ENCODE measurements at places on chromosomes 1 and 21.

DNA sequence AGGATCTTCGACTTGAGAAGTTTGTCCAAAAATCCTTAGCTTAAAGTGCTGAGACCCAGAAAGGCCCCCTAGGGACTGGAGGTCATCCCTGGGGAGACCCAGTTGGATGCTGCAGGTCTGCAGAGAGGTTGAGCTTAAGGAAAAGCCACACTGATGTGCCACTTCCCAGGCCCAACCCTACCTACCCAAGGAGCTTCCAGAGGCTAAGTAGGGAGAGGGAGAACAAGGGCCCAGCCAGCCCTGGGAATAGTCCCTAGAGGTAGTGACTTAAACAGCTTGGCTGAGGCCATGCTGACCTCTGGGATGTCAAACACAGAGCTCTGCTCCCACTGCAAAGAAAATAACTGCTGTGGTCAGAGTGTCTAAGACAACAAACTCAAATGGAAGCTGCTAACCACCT, 693.7 kb downstream of the MATN1 start:
- no peak for DNase-seq

DNA sequence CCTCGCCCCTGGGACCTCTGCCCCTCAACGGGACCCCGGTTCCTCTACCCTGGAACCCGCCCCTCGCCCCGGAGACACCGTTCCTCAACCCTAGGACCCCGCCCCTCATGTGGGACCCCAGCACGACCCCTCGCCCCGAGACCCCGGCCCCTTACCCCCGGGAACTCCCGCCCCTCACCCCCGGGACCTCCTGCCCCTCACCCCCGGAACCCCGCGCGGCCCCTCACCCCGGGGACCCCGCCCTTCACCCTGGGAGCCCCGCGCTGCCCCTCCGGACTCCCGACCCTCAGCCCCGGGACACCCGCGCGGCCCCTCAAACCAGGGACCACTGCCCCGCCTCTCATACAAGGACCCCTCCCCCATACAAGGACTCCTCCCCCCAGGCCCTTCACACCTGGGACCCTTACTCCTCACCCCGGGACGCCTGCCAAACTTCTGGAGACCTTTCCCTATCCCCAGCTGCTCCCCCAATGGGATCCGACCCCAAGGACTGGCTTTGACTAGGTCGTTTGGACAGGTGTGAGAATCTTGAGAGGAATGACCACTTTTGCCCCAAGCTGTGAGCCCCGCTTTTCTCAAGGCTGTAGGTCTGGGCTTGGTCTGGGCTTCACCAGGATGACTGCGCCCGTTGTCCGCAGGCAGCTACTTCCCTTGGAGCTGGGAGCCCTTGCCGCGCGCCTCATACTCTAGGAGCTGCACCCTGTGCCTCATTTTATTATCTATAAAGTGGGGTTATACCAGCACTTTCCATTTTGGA, 843 bp downstream of the DIP2A start:
- no peak for DNase-seq

DNA sequence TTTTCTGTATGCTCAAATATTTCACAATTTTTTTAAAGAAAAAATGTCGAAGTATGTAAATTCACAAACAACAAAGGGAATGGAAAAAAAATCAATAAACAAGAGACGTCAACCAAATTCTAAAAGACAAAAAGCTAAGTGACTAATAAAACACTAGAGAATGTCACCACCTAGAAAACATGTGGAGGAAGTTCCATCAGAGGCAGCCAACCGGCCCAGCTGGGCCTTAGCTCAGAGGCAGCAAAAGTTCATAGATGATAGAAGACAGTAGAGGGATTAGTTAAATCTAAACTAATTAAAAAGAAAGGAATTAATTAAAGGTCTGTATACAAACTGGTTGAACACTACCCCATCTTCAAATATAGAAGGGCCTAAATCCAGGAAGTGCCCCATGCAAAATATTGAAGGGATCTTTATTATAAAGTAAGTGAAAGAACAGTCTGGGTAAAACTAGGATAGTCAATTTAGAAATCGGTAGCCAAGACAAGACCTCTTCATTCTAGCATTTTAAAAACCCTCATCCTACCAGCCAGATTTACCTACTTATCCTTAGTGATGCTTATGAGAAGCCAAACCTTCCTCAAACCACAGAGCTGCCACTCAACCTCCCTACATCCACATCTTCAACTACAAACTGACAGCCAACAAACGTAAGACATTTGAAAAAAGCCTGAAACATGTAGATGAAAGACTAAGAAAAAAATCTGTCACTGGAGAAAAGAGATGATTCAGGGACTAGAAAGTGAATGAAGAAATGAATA, 23.7 kb downstream of the MRPL39 start:
- DNase-seq: no peak

DNA sequence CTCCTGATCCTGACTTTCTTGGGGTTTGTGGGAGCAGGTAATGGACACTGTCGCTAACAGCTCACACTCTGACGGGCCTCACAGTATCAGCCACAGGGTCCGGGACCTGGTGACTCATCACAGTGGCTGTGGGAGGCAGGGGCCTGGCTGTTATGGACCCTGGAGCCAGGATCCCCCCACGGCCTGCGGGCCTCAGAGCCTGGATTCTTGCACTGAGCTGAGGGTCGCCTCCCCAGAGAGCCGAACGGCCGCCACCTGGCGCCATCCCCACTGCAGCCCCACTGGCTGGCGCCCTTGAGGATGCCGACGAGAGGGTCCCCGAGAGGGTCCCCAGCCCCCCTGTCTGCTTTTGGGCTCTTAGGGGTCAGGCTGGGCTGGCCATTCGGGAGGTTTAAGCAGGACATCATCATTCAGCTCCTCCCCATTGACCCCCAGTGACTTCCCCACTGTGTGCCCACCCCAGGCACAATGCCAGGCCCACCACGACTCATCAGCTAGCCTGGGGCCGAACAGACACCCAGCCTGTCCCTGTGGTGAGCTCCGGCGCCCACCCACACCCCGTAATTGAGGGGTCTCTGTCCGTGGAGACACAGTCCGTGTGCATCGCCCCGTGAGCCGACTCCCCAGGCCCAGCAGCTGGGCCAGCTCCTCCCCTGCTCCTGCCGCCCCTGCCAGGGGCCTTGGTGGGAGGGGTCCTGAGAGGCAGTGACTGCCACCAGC, 30.8 kb upstream of the TRAPPC10 start:
- DNase-seq: no peak

- DNase-seq: no peak
Observed at GRCh38 chr1:114353262-114353661, 157.7 kb downstream of the TRIM33 start.

- no peak for DNase-seq
Observed at GRCh38 chr1:243799908-243800307, 50.1 kb downstream of the AKT3 start.

DNA sequence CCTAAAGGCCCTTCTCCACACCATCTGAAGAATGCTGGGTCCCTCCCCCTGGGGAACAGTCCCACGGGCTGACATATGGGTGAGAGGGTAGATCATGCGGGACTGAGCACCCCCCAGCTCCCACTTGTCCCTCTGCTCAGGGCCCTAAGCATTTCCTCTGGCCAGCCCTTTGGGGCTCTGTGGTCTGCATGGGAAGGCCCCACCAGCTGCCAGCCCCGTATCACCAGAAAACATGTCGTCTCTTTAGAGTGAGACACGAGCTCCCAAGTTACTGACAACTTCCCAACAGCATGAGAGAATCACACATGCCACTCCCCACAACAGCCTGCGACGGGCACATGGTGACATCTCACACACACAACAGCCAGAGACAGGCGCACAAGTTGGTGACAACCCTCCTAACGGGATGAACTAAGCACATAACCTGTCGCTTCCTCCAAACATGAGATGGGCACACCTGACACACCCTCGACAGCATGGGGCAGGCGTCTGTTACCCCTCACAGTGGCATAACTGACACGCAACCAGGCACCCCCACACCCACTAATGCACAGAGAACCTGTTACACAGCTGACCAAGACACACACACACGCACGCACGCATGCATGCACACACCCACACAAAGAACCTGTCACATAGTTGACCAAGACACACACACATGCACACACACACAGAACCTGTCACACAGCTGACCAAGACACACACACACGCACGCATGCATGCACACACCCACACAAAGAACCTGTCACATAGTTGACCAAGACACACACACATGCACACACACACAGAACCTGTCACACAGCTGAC, 41.2 kb downstream of the AHDC1 start:
- DNase-seq: no peak

GRCh38 chr1:198678901-198679329, 40.1 kb downstream of the PTPRC start:
- DNase-seq: no peak

Data from activated CD8-positive, alpha-beta memory T cell treated with anti-CD3 and anti-CD28 coated beads for 4 hours (primary cell).